Brain (organoid and tissue), 16 donors: ENCODE measurements at places on chromosomes 5 and 9.

GRCh38 chr9:115262952-115263351 lies 145.0 kb upstream of the TNC start:
- DNase-seq = no peak

DNA sequence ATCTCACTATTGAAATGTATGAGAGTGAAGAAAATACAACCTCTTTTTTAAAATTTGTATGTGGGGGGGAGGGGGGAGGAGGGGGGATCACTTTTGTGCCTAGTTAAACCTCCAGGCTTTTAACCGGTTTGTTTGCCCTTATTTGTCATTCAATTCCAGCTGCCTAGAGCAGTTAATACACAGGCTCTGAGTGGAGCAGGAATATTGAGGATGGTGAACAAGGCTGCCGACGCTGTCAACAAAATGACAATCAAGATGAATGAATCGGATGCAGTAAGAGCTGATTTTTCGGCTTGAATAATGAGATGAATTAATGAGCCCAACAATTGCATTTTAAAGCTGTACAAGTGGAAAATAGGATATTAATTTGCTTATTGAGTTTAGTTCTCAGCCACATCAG lies 28.7 kb upstream of the SNX24 start:
- peak; percentile 16 for DNase-seq

GRCh38 chr5:43609752-43610151 lies 6.8 kb downstream of the NNT start:
- DNase-seq = no peak

DNA sequence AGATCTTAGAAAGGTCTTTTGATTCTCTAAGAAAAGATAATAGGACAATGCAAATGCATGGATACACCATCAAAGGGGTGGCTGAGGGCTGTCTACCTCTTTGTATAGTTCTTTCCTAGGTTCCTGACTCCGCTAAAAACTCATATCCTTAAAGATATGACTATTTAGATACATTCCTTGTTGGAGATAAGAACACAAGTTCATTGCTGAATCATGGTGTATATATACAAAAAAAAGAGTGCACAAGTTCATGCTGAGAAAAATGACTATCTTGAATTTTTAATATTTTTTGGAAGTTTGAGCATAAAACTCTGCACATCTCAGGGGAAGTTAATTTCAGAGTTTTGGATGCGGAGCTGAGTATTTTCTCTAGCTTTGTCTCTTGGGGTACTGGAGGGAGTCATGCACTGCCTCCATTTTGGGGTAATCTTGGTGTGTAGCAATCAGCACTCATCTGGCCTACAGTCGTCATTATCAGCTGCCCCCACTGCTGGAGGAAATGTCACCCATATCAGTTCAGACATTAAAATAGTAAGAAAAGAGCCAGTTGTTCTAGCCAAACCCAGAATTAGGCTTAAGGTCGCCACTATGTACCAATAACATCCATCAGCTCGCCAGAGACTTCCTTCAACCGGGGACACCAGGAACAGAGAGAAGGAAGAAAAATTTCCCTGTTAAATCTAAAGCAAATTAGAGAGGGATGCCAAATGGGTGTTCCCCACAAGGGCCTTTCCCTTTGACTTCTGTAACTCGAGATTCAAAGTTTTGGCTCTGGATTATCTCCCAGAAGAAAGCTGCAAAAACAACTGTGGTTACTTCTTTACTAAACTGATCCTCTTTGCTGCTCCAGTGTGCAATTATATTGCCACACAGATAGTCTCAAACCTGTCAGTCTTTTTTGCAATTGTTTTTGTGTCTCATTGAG lies 49.0 kb downstream of the PTTG1 start:
- no peak for DNase-seq

DNA sequence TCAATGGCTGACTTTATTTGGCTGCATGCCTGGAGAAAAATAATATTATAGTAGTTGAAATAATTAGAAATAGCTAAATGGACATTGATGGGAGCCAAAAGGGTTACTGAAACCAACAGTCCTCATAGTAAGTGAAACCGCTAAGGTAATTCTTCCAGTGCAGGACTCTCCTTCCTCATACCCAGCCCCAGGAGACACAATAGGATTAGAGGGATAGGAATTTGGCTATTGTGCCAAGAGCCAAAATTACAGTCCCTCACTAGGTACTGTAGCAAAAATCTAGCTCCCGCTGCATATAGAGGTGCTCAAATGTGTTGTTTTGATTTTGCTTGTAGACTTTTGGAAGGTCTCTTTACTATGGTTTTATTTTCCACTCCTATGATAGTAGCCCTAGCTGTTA lies 20.2 kb downstream of the GLDC start:
- no peak for DNase-seq

GRCh38 chr5:82859451-82860140 lies 217.6 kb downstream of the TMEM167A start:
- peak; percentile 68 for DNase-seq

GRCh38 chr9:21239911-21240310 lies at the start of gene IFNA14:
IFNA14 (minus strand) TSS chr9:21240005; CDS start chr9:21239935, 70 bp downstream.
- DNase-seq = no peak

- peak; percentile 79 for DNase-seq
Observed at GRCh38 chr5:72328172-72328571, 8.0 kb downstream of the PTCD2 start.

DNA sequence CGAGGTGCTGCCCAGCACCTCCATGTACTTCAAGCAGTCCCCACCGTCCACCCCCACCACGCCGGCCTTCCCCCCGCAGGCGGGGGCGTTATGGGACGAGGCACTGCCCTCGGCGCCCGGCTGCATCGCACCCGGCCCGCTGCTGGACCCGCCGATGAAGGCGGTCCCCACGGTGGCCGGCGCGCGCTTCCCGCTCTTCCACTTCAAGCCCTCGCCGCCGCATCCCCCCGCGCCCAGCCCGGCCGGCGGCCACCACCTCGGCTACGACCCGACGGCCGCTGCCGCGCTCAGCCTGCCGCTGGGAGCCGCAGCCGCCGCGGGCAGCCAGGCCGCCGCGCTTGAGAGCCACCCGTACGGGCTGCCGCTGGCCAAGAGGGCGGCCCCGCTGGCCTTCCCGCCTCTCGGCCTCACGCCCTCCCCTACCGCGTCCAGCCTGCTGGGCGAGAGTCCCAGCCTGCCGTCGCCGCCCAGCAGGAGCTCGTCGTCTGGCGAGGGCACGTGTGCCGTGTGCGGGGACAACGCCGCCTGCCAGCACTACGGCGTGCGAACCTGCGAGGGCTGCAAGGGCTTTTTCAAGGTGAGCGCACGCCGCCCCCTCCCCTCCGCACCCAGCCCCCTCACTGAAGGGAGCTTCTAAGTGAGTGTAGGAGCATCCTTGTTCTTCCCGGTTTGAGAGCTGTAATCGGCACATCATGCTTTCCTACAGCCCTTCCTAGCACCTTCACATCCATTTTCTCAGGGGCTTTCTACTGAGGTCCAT lies 6.9 kb downstream of the NR4A3 start:
- no peak for DNase-seq

GRCh38 chr9:4955836-4956235 lies 29.2 kb upstream of the JAK2 start:
- no peak for DNase-seq

- no peak for DNase-seq
Observed at GRCh38 chr9:125433461-125434011, 171.9 kb downstream of the GAPVD1 start.

DNA sequence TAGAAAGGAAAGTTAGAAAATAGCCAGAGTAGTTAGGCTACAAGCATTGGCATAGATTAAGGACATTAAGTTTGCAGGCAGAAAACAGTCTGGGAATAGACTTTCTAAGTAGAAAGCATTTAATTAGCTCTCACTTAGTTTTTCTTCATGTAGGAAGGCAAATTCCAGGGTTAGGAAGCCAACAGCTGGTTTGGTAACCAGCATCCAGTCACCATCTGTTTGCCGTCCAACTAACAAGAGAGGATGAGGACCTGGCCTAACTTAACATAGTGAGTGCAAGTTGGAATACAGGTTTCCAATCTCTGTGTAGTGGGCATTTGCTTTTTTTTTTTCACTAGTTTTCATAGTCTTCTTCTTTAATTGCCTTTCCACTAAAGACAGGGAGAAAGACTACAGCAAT lies 121.7 kb upstream of the NR3C1 start:
- no peak for DNase-seq

GRCh38 chr9:692636-693129 lies 148.8 kb upstream of the DMRT1 start:
- no peak for DNase-seq

- DNase-seq = no peak
Observed at GRCh38 chr9:31868830-31869229, 515.6 kb upstream of the ACO1 start.

- DNase-seq = no peak
Observed at GRCh38 chr5:14868771-14869170, 2.8 kb downstream of the ANKH start.

DNA sequence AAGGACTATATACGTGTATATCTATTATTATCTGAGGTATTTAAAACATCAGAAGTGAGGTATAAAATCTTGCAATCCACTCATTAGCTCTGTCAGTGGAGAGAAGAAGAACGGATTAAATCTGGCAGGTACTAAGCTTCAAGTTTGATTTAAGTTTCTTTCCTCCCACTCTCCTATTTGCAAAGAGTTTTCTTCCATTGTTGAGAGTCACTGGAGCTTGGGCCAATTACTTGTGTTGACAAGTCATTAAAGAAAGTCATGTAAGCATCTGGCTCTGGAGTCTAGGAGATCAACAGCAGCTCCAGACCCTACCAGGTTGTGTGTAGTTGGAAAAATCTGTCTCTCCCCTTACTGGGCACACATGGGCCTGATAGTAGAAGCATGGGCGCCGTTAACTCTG lies 476.8 kb upstream of the SMARCA2 start:
- no peak for DNase-seq

DNA sequence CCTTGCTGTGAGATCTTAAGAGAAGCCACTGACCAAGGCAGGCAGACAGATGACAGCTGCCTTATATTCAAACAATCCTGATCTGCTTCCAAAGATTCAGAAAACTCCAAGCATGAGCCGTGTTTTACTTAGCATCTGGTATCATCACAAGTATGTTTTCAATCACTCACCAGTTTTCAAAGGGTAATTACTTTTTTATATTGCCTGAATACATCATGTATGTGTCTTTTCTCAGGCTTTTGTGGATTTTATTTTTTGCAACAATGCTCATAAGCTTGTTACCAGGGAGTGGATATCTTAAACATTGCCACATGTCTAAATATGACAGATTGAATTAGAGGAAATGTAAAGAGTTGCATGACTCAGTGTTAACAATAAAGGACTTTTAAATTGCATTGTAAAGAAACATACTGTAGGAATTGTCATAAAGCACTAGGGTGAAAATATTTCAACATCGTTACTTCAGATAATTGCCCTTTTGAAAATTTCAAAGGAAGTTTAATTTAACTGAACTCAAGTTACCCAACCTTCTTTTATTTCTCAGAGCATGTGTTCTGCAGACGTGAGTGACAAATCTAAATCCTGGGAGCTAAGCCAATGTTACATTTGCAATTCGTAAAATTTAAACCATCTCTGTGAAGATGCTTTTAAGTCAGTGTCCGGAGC lies 326.1 kb downstream of the PLK2 start:
- DNase-seq = peak; percentile 31

GRCh38 chr5:150567031-150567717 lies 59.2 kb downstream of the NDST1 start:
- DNase-seq = no peak

GRCh38 chr9:38641985-38642864 lies 21.8 kb upstream of the ANKRD18A start:
- peak; percentile 90 for DNase-seq

GRCh38 chr9:23011669-23012068 lies 565.0 kb downstream of the DMRTA1 start:
- DNase-seq = no peak

- DNase-seq = no peak
Observed at GRCh38 chr5:149641000-149641576, 59.8 kb downstream of the ARHGEF37 start.

DNA sequence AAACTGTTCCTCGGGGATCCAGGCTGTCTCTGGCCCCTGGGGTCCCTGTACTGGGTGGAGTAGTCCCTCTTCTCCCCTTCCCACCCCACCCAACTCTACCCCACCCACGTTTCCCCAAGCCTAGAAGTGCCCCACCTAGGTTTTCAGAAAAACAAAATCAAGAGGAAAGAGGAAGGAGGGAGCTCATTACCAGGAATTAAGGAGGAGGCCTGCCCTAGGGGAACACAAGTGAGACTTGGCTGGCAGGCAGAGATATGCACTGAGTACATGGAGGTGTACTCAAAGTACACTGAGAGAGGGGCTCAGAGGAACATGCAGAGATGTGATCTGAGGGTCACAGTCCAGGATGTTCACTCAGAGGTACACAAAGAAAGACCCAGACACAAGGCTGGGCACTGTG lies 10.2 kb downstream of the AQP3 start:
- DNase-seq = no peak

DNA sequence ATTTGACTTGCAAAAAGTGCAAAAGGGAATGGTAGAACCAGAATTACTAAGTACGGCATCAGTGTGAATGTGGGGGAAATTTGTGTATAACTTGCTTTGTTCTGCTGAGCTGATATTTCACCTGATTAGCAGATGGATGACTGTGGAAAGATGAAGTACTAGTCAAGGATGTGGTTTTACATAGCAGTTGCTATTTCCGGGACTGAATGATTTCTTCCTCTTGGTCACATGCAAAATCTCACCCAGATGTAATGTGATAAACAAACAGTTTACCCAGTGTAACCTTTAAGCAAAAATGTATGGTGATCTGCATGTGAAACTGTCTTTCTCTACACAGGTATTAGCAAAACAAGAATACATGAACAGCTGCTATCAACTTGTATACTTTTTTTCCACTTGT lies 46.1 kb downstream of the DCP2 start:
- DNase-seq = no peak

GRCh38 chr9:14170973-14171596 lies 142.9 kb downstream of the NFIB start:
- no peak for DNase-seq

GRCh38 chr5:78983601-78984438 lies 1.3 kb downstream of the ARSB start:
- DNase-seq = no peak

- no peak for DNase-seq
Observed at GRCh38 chr9:100307080-100307479, 45.7 kb downstream of the TEX10 start.

DNA sequence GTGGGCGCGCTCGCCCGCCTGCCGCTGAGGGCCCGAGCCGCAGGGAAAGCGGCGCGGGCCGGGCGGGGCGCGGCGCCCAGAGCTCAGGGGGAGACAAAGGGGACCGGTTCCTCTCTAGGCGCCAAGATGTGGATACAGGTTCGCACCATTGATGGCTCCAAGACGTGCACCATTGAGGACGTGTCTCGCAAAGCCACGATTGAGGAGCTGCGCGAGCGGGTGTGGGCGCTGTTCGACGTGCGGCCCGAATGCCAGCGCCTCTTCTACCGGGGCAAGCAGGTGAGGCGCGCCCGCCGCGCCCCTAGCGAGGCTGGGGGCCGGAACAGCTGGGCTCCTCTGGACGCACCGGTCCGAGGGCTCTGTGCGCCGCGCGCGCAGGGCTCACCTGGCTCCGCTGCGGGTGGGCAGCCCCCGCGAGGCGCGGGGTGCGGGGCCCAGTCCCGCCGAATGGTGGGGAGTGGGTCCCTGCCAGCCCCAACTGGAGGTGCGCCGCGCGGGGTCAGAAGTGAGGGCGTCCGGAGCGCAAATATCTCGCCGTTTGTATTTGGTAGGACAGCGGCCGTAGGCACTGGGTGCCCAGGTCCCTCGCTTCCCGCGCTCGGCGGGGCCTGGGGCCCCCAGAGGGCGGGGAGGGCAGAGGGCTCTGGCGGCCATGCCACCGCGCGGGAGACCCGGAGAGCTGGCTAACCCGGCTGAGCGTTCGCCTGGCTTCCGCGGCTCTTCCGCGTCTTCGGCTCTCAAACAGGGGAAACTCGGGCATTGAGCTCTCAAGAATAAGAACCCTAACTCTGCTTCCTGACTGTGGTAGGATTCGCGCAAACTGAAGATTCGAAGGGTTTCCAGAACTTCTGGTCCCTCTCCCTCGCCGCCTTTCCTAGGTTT lies 607 bp downstream of the UHRF2 start:
- DNase-seq = peak; percentile 23
